ENCODE measurements at places on chromosomes 11 and 22.

DNA sequence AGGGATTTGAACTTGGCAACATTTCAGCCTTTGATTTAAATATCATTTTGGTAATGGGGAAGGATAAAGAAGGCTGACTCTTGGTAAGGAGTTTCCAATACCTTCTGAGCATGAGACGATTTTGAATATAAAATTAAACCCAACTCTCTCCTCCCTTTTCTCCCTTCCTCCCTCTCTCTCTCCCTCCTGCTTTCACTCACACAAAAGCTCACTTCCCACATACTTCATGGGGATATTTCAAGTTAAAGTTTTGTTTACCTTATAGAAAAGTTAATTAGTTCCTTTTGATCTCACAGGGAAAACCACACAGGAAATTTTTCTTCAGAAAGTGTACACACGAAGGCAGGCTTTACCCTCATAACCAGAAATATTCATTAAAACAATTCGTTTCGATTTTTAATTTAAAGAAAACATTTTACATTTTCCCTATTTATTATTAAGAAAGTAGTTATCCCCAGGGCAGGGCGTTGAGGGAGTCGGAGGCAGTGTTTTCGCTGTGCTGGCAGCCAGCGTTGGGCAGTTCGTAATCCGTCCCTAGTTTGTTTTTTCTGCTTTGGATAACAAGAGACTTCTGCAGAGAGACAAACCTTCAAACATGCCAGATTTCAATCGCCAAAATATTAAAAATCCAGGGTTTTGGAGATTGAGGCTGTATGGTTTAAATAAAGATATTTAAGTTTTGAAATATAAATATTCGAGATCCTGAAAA is 25.3 kb upstream of the ALX4 start:
- DNase-seq, result no peak

- DNase-seq, result no peak
Observed at GRCh38 chr11:134644476-134645456, 232.7 kb upstream of the B3GAT1 start.

- DNase-seq, result no peak
Observed at GRCh38 chr11:72826191-72826941, 12.2 kb downstream of the ATG16L2 start.

- no peak for DNase-seq
Observed at GRCh38 chr11:68855205-68855981, 13.7 kb upstream of the CPT1A start.

- DNase-seq, result no peak
Observed at GRCh38 chr11:7775689-7776088, 21.1 kb downstream of the OR5P2 start.

DNA sequence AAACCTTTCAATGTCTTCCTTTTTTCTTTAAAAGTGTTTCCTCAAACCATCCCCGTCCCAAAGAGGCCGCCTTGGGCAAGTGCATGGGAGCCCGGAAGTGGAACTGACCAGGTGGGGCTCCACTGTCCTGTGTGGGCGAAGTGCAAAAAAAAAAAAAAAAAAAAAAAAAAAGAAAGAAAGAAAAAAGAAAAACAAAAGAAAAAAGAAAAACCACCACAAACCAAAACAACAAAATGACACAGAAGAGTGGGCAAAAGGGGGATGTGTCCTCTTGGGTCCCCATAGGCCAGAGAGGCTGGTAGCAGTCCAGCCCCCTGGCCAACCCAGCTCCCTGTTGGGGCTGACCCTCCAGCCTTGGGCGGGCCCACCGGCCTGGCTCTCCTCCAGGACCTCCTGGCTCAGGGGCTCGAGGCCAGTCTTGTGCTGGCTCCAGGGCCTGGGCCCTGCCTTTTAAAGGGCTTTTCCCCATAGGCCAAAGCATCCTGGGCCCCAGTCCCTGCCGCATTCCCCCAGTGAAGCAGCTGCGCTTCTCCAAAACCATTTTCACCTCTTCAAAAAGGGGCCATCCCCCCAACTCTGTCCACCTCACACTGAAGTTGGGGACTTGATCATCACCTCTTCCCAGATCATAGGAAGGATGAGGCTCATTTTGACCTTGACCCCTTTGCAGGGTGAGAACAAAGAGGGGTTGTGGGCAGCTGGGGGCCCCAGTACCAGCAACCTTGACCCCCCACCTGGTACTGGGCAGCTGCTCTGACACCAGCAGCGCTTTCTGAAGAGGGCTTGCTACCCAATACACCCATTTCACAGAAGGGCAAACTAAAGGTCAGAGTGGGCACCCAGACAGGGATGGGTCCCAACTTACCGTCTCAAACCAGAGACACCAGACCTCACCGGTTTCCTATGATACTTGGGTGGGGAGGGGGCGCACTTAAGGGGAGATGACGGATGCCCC is 9.4 kb downstream of the CBX6 start:
- no peak for DNase-seq

- DNase-seq, result no peak
Observed at GRCh38 chr11:72683782-72684200, 9.6 kb upstream of the PDE2A start.

DNA sequence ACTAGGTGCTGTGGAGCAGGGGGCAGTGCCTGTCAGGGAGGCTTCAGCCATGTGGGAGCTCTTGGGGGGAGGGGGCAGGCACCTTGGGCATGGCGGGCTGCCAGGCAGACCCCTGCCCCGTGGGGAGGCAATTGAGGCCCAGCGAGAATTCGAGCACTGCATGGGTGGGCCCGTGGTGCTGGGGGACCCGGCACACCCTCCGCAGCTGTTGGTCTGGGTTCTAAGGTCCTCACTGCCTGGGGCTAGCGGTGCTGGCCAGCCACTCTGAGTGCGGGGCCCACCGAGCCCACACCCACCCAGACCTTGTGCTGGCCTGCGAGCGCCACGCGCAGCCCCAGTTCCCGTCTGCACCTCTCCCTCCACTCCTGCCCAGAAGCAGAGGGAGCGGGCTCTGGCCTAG is 835.5 kb upstream of the CNTN5 start:
- no peak for DNase-seq

DNA sequence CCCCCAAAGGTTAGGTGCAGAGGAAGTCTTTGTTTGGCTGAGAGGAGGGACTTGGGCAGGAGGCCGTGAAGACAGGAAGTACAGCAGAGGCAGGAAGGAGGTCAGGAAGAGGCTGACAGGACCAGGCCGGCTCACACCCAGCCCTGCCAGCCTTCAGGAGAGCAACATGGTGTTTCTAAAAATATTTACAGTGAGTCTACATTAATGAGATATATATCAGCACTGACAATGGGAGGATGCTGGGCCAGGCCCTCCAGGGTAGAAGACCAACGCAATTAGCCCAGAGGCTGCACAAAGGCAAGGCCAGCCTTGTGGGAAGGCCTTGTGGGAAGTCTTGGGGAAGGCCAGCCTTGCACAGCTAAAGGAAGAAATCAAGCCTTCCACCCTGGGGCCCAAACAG is 7.9 kb upstream of the APLNR start:
- DNase-seq, result no peak

GRCh38 chr11:119626197-119626841 is 102.7 kb downstream of the NECTIN1 start:
- no peak for DNase-seq

DNA sequence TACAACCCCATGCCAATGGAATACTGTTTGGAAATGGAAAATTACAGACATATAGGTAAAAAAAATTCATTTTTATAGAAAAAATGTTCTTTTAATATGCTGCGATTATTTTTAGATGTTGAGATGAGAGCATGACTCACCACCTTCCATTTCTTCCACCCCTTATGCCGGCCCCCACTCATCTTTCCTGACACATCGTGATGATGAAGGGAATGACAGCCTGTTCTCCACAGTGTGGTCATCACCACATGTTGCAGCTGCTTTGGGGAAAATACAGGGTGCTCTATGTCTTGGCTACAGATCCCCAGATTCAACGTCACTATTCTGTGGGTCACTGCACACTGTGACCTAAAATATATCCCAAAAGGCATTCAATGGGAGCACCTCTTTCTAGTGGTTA is 916.2 kb downstream of the METTL15 start:
- DNase-seq, result no peak

GRCh38 chr11:77771135-77771534 is 49.4 kb downstream of the RSF1 start:
- peak; percentile 13 for DNase-seq

- no peak for DNase-seq
Observed at GRCh38 chr11:41527530-41527929, 68.1 kb upstream of the LRRC4C start.

GRCh38 chr11:75454987-75455386 is 22.0 kb upstream of the KLHL35 start:
- no peak for DNase-seq

DNA sequence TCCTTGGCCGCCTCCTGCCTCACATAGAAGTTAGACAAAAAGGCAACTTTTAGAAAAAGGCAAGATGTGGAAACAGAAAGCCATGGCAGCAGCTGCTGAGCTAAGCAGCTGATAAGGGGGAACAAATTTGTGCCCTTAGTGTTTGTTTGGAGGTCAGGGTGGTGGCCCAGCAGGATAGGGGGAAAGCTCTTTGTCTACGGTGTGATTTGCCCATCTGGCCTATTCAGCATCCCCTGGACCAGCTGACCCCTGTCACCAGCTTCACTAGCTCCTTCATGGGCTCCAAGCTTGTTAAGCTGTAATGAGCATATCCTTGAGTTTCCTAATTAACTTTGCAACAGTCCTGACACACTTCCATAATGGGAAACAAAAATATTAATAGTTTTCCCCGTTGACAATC is 5.9 kb upstream of the ME3 start:
- DNase-seq, result no peak

GRCh38 chr11:61914471-61915171 is 2.7 kb downstream of the RAB3IL1 start:
- DNase-seq, result no peak

GRCh38 chr11:57475671-57476046 is 15.3 kb downstream of the RTN4RL2 start:
- no peak for DNase-seq

DNA sequence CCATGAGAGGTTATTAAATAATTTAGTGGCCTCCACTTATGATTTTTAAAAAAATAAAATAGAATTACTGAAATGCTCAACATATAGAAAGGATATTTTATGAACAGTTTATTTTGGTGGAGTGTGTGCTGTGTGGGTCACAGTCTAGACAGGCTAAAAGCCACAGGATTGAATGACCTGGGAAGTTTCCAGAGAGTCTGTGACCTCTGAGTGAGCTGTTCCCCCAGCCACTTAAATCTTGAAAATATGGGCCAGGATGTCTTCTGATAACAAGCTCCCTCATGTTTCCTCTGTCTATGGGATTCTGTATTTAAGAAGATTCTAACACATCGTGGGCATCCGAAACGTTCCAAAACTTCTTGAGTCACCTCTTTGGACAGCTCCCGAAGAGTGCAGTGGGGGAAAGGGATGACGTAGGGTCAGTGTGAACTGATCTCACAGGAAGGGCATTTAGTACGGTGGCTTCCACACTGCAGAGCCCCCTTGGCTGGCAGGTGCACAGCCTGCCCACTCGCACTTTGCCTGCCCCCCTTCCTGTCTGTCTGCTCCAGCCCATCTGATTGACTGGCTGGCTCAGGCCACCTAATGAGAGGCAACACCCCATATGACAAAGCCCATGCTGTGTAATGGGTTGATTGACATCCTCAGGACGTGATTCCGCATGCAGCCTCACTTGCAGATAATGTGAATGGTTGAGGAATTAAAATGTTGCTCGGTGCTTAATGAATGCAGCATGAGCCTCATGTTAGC is 97.4 kb downstream of the NTM start:
- no peak for DNase-seq

- DNase-seq, result no peak
Observed at GRCh38 chr22:41521126-41521525, 23.1 kb downstream of the POLR3H start.
